Renal cortex interstitium (tissue), 15 donors: ENCODE measurements at places on chromosomes 16 and 17.

DNA sequence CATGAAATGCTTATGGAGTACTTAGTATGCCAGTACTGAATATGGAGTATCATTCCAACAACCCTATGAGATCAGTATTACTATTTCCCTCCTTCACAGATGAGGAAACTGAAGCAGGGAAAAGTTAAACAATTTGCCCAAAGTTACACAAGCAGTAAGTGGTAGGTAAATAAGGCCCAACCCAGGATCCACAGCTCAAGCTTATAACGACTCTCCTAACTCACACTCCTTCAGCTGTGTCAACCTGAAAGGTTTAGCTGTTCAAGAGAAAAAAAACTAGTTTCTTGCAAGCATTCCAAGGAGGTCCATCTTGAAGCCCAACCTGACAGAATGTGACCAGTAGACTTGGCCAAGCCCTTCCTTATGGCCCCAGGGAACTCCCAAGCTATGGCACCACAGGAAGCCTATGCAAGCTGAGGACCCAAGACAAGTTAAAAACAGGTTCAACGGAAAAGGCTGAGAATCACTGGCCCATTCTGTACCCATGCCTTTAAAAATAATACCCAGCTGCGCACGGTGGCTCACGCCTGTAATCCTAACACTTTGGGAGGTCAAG lies 6.5 kb downstream of the CRK start:
- DNase-seq = no peak

DNA sequence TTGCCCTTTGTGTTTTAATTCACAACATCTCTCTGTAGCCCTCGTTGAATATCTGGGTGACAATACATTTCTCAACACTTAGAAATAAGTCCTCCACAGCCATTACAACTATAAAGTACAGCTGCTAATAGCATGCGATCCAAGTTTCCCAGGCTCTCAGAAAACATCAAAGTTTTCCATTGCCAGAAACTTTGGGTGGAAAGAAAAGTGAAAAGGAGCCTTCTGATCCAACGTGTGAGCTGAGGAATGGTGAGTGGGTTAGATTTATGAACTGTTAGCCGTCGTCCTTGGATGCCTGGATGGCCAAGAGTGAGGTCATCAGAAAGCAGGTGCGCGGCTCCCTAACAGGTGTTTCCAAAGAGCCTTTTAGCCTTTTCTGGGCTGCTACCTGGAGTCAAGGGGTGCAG lies 258.0 kb downstream of the PMP22 start:
- no peak for DNase-seq

DNA sequence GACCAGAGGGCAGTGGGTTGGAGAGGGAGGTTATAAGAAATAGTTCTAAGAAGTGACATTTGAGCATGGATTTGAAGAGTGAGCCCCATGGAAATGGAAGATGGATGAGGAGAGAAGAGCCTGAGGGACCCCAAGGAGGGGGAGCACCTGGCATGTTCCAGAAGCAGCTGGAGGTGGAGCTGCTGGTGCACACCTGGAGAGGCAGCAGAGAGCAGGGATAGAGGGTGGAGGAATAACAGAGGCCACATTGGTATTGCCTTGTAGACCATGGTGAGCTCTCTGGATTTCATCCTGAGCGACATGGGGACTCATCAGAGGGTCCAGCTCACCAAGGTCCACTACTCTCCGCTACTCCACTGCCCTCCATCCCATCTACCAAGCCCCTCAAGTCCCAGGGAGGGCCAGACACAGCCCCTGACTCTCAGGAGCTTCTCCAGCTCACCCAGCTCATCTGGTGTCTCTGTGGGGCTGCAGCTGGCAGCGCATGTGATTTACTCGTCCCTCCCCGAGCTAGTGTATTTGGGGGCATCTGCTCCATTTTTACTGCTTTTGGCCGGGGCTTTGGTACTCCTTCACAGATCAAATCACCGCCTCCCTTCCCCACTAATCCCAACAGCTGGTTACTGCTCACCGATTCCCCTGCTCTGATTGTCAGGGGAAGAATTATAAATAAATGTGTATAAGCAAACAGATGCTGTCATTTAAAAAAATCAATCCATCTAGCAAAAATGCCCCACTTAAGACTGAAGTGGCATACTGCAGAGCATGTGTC lies 22.1 kb upstream of the KDM8 start:
- DNase-seq = no peak

GRCh38 chr17:46977750-46978488 lies 1.1 kb downstream of the RPRML start:
- no peak for DNase-seq

GRCh38 chr16:35744084-35744483 lies 2284.7 kb downstream of the TP53TG3F start:
- no peak for DNase-seq

- no peak for DNase-seq
These were observed 4.2 kb downstream of the PLD6 start for GRCh38 chr17:17201907-17202306.

GRCh38 chr16:1613211-1613622 lies 1.1 kb downstream of the CRAMP1 start:
- DNase-seq = no peak

DNA sequence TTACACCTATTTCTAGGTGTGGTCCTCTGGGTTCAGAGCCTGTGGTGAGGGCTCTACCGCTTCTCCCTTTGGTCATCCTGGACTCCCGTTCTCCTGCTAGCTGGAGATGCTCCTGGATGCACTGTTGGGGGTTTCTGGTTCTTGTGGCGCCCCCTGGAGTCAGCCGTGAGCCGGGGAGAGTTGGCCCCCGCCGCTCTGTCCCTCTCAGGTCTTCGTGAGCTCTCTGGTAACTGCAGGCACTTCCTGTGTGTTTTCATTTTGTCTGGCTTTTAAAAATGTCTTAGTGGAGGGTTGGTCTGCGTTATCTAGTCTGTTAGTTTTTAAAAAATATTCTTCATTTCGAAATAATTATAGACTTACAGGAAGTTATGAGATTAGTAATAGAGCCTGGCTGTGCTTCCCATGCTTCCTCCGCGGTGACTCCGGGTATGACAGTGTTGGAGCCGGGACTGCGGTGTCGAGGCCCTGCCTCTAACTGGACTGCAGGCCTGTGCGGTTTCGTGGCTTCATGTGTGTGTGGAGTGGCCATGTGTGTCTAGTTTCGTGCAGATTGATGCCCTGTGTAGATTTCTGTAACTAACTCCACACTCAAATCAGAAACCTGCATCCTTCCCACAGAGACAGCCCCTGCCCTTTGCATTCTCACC lies 78.0 kb upstream of the ZNF750 start:
- DNase-seq = no peak

DNA sequence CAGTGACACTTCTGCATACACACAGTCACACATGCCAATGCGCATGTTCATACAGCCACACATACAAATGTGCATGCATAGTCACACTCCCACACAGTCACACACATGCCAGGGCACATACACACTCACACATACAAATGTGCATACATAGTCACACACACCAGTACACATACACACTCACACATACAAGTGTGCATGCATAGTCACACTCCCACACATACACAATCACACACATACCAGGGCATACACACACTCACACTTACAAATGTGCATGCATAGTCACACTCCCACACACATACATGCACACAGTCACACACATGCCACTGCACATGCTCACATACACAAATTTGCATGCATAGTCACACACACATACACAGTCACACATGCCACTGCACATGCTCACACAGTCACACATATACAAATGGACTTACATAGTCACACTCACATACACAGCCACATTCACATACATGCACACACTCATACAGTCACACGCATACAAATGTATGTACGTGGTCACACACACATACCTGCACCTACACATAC lies 84.2 kb downstream of the SOCS1 start:
- no peak for DNase-seq

- DNase-seq = no peak
These were observed 86.8 kb downstream of the CDYL2 start for GRCh38 chr16:80717611-80718010.

GRCh38 chr17:39769974-39770587 lies 32.3 kb downstream of the GRB7 start:
- no peak for DNase-seq
